Stimulated activated CD4-positive, alpha-beta T cell treated with anti-CD3 and anti-CD28 coated beads, Interleukin-1b, Interleukin-23, amount 100 ng/mL, for 1 hour (primary cell): ENCODE measurements at places on chromosomes 3 and 15.

DNA sequence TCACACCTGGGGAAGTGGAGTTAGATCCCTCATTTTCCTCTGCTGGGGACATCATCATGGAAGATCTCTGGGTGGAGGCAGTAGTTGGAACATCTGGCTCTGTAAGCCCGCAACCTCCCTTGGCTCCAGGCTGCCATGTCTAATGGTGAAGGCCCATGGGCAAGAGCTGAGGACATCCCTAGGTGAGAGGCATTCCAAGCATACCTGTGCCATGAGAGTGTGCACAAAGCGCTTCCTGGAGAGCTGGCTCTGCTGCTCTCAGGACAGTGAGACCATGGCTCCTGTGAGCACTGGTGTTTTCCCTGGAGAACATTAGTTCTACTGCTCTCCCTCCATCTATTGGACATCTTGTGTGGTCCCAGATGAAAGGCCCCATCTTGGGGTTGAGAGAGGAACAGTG is 7.7 kb downstream of the MAPKAPK3 start:
- no peak for DNase-seq

DNA sequence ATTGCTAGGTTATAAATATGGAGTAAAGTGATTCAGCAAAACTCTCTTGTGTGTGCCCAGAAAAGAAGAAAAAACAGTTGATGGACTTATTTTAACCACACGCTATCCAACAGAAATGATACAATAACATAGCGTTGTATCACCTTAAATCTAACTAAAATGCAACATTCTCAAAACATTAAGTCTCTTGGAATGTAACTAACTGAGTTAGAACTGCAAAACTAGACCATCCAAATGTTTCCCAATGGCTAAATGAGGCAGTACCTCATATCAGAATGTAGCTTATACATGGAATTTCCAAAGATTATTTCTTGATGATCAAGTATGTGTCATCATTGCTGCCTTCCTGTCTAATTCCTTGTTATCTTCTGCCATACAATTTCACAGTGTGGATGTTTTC is 187.9 kb downstream of the CNTN3 start:
- no peak for DNase-seq

DNA sequence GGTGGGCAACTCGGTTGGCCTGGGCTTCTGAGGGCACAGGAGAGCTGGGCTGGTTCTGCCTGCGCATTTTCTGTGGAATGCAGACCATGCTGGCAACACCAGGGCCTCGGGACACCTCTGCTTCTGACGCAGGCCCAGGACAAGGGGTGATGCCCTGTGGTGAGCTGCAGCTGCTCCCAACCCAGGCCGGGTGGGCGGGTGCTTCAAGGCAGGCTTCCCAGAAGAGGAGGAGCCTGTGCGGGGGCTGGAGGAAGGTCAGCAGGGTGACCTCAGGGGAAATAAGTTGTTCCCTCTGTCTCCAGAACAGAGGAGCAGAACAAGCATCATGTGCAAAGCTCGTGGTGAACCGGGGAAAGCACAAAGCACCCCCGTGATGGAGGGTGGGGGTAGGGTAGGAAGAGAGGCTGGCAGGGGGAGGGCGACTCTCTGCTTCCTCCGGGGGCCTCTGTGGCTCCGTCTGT is 11.0 kb upstream of the PLXNA1 start:
- no peak for DNase-seq

- DNase-seq = no peak
Measured at GRCh38 chr3:104909721-104910120, 457.0 kb upstream of the ALCAM start.

GRCh38 chr15:62877276-62877857 is 165.2 kb upstream of the TPM1 start:
- DNase-seq = no peak

- DNase-seq = no peak
Measured at GRCh38 chr3:122660297-122660974, 20.2 kb upstream of the PARP14 start.

GRCh38 chr15:49843725-49844124 is 222.9 kb downstream of the DTWD1 start:
- DNase-seq = no peak

GRCh38 chr3:35654476-35654875 is 15.2 kb downstream of the ARPP21 start:
- no peak for DNase-seq

DNA sequence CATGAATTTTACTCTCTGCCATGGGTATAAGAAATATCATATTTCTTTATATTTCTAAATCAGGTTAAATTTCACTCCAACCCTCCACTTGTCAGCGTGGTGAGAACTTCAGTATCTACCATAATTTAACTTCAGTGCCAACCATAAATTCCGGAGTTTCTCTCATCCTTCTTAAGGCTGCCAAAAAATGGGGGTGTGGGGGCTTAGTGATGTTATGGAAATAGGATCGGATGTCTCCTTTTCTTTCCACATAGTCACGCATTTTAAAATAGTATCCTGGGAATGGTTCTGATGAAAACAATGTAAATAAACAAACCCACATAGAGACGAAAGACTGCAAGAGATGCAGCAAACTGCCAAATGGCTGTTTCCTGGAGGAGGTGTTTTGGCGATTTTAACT is 12.9 kb upstream of the FAM3D start:
- no peak for DNase-seq

- no peak for DNase-seq
Measured at GRCh38 chr3:58352626-58353025, 19.9 kb downstream of the PXK start.

- no peak for DNase-seq
Measured at GRCh38 chr3:125052624-125053303, 3.0 kb downstream of the HEG1 start.
